Bladder microvascular endothelial cell (primary cell): ENCODE measurements at places on chromosomes 2 and 18. TPM values are rescaled to one million over a fixed set of nuclear protein-coding genes. Genes with fewer than 3 reads are reported as not detected.

Gene ACADL
- total RNA-seq, result not detected in 2 replicates

Gene MROH2A
- total RNA-seq, result not detected in 2 replicates

Gene GULP1
- 7.1 and 19.6 TPM in 2 replicates for total RNA-seq

Gene TTL
- 14.9 and 22.3 TPM in 2 replicates for total RNA-seq

Gene DCTN1
- total RNA-seq, result 101 and 183 TPM in 2 replicates

Gene IL36B
- not detected in 2 replicates for total RNA-seq

Gene CDKL4
- total RNA-seq, result 0.16 and 0.19 TPM in 2 replicates

Gene LAMA3
- 12.6 TPM in 2 replicates for total RNA-seq

Gene CRYGD
- not detected in 2 replicates for total RNA-seq

Gene PARD6G
- total RNA-seq, result 0.97 and 25.0 TPM in 2 replicates

Gene UNC80
- 0.13 TPM in 1 of 2 replicates, not detected in the other for total RNA-seq

Gene ZNF396
- total RNA-seq, result 0.57 and 0.65 TPM in 2 replicates

Gene PPP4R3B
- 30.0 and 50.1 TPM in 2 replicates for total RNA-seq

Gene IL1F10
- not detected in 2 replicates for total RNA-seq
